Left cardiac atrium (tissue), 4 donors: ENCODE measurements at places on chromosomes 6 and 20. TPM values are rescaled to one million over a fixed set of nuclear protein-coding genes. Genes with fewer than 3 reads are reported as not detected.

Gene FBXO5
- 3.1 TPM for total RNA-seq

GRCh38 chr6:95142661-95143335 lies 434.5 kb upstream of the MANEA start:
- DNase-seq = no peak

Gene RNF39
- not detected for total RNA-seq

DNA sequence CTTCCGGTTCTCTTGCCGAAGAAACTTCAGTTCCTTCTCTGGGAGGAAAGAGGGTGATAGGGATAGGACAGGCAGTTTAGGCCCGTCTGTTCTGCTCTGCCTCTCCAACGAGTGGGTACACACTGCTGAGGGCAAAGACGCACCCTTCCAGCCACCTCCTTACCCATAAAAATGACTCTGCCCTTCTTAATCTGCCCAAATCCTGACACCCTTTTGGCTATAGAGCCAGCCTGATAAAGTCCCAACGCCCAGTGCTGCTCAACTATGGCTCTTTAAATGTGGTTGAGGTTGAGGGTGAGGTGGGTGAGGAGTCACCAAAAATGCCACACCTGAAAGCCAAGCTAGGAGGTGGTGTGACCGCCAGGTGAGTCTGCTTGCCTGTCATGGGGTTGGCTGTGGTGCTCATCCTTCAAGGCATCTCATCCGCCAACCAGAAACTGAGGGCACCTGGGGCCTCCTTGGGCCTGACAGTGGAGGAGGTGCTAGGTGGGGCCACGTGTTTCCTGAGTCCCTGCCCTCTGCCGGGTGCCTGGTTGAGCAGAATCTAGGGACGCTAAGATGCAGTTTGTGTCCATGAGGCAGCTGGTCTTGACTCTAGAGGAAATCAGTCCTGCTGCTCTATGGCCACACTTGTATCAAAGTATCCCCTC lies 16.3 kb downstream of the CCDC167 start:
- no peak for DNase-seq

Gene POM121L2
- not detected for total RNA-seq

Gene EPHA7
- total RNA-seq = 6.7 TPM

DNA sequence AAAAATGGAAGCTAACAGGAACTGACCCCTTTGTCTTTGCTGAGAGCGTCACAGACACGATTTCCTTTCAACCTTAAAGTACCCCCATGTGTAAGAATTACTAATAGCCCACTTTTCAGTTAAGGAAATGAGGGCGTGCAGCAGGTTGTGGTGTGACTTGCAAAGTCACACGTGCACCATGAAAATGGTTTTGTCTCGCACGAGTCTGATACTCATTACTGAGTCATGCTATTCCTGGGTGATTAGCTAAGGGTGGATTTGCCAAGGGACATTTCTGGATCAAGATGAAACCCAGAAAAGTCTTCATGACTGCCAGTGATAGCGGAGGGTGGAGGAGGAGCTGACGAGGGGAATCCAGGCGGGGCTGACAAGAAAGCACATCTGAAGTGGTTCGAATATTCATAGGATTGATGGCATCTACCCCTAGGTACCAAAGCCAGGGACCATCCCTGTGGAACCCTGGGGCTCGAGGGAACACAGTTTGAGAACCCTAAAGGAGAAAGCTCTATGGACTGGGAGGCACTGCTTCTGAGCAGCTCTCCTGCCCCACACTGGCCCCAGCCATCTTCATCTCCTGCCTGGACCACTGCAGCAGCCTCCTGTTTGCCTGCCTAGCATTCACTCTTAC lies 12.1 kb upstream of the NFATC2 start:
- no peak for DNase-seq

Gene GMPR
- total RNA-seq = 58.8 TPM

- no peak for DNase-seq
Measured at GRCh38 chr20:32682508-32682987, 8.8 kb upstream of the C20orf203 start.
